ENCODE measurements at places on chromosomes 6 and 20.

DNA sequence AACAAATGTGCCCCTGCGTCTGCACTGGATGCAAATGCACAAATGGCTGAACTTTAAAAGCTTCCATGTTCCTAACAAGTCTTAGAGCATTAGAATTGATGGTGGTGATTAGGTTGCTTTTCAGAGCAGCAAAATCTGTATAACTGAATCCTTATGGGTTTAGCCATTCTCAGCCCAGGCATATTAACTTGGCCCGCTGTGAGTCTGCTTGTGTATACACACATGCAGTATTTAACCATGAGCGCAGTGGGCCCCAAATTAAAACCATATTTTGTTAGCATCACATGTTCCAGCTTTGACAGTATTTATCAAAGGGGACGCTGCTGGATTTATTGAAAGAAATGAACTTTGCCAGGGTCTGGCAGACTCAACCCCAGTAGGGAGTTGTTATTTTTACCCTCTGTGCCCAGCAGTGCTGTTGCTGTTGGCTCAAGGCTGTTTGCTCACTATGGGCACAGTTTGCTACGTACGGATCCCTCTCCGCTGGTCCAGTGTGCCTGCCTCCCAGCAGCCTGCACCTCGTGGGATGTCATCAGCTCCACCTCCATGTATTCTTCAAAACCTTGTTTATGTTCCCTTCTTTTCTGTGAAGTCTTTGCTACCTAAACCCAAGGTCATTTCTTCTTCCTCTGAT, 144.7 kb downstream of the QRSL1 start:
- H3K4me1 ChIP-seq = no peaks in the 10 kb centered on the region
- H3K36me3 ChIP-seq = no peaks in the 10 kb centered on the region
- H3K27me3 ChIP-seq = no peaks in the 10 kb centered on the region
- H3K4me3 ChIP-seq = no peak overlapping the region
- no peak overlapping the region for H3K27ac ChIP-seq

GRCh38 chr6:119052987-119053386, 25.5 kb downstream of the FAM184A start:
- DNase-seq = no peak
- no peak overlapping the region for H3K4me3 ChIP-seq
- no peak overlapping the region for H3K27ac ChIP-seq
- H3K27me3 ChIP-seq = no peaks in the 10 kb centered on the region
- H3K36me3 ChIP-seq = no peaks in the 10 kb centered on the region

DNA sequence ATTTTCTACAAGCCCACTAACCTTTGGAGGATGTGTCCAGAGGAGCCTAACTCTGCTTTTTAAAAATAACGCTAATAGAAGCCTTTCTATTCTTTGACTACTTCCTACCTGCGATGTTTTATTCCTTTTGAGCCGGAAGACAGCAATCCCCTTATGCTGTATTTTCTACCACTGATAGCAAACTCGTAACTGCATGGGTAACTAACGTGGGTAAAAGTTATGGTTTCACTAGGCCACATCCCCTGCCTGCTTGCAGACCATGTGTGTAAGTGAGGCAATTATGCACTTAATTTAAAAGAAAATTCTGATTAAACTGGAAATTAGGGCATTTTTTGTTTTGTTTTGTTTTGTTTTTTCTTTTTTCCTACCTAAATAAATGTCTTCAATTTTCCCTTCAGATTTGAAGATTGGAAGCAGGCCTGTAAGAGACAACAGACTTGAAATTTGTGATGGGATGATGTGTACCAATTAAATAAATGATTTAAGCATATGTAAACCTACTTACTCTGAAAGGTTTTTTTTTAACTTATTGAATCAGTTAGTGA, 931 bp downstream of the UFL1 start:
- peak overlapping the region; percentile 98 for H3K27ac ChIP-seq
- no peaks in the 10 kb centered on the region for H3K27me3 ChIP-seq
- DNase-seq = no peak
- H3K4me1 ChIP-seq = peaks cover 31% of the 10 kb centered on the region

- H3K27ac ChIP-seq = no peak overlapping the region
- no peaks in the 10 kb centered on the region for H3K27me3 ChIP-seq
- no peak overlapping the region for H3K4me3 ChIP-seq
Observed at GRCh38 chr6:13247627-13248026, 80.7 kb downstream of the TBC1D7 start.

- peak within 1 kb of the TSS; percentile 76 for H3K4me3 ChIP-seq
- peak within 1 kb of the TSS; percentile 41 for H3K27ac ChIP-seq
- DNase-seq = peak; percentile 82
- H3K4me1 ChIP-seq = peaks cover 9% of the 10 kb centered on the region
Observed at GRCh38 chr20:56358600-56359211, at the start of gene FAM210B. Gene FAM210B (plus strand): TSS chr20:56358974. CDS start chr20:56359006, 32 bp downstream.
